ENCODE measurements at places on chromosomes 1 and 21.

DNA sequence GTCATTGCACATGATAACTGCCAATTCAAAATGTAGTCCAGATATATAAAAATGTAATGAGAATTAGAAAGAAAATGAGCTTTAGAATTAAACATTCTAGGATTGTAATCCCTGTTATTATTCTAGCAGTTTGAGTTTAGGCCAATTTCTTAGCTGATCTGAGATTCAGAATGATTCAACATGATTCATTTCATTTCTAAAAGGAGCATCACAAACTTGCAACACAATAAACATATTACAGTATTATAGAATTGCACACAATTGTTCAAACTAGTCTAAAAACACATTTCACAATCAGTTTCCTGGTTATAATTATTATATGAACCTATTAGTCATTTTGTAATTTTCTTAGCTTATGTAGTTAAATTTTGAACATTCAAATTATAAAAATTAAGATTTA is 43.3 kb upstream of the TSHB start:
- no peak for DNase-seq

DNA sequence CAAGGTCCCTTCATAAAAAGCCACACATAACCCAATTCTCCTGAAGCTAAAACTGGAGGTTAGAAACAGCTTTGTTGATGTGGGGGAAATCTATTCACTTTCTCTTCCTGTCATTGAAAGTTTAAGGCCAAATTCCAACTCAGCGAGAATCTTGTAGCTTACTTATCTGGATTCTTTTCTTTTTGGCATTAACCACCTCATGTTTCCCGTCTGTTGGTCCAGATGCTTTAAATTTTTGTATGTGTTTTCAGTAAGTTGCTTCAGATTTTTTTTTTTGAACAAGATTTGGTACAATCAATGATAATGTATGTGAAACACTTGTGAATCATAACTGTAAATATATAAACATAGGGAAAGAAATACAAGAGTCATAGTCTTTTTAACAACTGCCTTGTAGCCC is 33.7 kb upstream of the NEK7 start:
- no peak for DNase-seq

- DNase-seq: peak; percentile 40
Observed at GRCh38 chr1:29415156-29415830, 179.0 kb downstream of the PTPRU start.

DNA sequence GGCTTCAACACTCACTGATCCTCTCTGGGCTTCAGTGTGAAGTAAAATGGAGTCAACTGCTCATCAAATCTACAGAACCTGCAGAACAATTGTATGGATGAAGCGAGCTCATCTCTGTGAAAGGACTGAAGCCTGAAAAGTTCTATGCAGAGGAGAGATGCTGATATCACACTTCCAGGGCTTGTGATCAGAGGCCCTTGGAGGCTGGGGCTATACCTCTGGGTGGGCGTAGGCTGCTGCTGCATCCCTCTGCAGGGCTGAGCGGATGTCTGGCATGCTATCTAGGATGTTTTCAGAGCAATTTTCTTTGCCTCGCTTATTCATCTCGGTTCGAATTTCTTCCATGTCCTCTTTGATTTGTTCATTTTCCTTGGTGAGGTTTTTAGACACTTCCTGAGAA is 17.6 kb downstream of the OLFML2B start:
- no peak for DNase-seq

GRCh38 chr1:29858646-29859045 is 622.3 kb downstream of the PTPRU start:
- DNase-seq: no peak

DNA sequence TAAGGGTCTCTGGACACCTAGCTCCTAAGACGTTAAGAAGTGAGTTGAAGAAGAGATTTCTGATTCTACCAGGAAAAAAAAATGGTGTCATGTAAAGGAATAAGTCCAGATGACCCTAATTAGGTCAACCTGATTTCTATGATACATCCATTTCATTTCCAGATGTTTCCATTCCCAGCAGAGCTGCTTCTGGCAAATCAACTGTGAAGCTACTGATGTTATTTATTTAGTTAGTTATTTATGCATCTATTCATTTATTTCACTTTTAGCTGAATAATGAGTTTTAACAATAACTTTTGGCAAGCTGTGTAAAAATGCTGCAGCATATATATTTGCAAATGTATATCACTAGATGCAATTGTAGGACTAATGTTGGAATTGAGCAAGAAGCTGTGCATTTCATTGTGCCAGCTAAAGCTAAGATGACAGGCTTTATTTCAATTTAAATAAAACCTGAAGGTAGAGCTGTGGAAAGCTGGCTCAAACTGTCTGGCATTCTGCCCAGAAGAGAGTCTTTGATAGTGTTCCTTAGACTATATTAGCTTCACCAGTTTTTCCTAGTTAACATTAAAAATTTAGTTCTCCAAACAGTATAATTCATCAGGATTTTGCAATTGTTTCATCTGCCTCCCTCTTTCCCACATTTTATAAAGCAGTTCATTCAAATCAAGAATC is 1164.4 kb upstream of the ADGRL4 start:
- DNase-seq: no peak

DNA sequence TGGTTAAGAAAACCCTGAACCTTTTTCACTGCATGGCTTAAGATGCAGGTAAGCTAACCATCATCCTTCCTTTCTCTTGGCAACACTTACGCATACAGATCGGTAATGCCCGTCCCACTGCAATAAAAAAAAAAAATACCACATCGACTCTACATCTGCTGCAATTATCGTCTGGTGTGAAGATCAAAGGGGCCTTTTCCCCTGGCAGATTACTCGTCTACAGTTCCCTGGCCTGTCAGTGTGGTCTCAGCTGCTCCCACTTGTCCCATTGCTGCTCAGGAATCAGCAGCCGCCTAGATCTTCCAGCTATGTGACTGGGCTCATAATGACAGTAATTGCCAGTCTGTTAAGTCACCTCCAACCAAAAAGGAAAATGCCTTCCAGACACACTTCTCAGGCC is 133.1 kb downstream of the SETD4 start:
- peak; percentile 84 for DNase-seq

- DNase-seq: no peak
Observed at GRCh38 chr1:7613106-7613850, 157.8 kb upstream of the VAMP3 start.

GRCh38 chr1:193634470-193634869 is 448.1 kb upstream of the B3GALT2 start:
- DNase-seq: no peak

DNA sequence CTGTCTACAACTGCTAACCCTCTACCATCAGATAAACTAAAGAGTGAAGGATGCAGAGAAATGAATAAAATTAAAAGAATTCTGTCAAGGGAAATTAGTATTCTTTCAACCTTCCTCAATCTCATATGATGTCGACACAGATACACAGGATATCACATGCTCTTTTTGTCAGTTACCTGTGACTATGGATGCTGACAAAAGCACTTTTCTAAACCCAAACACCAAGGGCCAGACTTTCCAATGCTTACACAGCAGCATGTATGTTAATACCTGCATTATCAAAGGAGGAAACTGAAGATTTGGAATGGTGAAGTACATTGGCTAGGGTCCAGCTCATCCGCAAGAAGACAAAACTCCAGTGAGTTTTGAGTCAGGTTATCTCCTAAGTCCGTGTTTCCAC is 294.0 kb downstream of the SMYD3 start:
- no peak for DNase-seq

GRCh38 chr1:16441282-16441665 is 750 bp downstream of the NECAP2 start:
- no peak for DNase-seq

DNA sequence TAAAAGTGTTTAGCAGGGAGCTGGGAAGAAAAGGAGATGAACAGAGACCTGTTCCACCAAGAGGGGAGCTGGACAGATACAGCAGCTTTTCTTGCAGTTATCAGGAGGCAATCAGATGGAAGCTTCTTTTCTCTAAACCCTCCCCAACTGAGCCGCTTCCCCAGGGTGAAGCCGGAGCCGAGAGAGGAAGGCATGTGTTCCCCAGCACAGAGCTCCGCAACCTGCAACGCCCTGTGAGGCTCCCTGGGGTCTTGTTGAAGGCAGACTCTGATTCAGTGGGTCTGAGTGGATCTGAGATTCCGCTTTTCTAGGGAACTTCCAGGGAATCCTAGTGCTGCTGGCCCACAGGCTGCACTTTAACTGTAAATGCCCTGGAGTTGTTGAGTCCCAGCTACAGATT is 139.1 kb upstream of the COA6 start:
- no peak for DNase-seq

- DNase-seq: no peak
Observed at GRCh38 chr1:206953126-206953525, 6.9 kb upstream of the PIGR start.

DNA sequence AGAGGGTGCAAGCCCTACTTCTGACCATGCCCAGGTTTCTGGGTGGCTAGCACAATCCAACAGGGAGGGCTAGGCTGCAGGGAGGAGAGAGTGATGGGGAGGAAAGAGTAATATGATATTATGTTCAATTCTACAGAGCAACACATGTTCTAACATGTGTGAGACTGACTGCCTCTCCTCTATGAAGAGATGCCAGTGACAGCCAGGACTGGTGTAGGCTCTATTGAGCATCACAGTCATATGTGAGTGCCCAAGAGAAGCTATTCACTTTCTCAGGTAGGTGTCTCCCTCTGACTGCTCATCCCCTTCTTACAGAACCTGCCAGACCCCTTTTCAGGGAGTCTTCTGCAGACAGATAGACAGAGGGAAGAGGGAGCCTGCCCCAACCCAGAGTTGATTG is 446.1 kb downstream of the SIPA1L2 start:
- no peak for DNase-seq

DNA sequence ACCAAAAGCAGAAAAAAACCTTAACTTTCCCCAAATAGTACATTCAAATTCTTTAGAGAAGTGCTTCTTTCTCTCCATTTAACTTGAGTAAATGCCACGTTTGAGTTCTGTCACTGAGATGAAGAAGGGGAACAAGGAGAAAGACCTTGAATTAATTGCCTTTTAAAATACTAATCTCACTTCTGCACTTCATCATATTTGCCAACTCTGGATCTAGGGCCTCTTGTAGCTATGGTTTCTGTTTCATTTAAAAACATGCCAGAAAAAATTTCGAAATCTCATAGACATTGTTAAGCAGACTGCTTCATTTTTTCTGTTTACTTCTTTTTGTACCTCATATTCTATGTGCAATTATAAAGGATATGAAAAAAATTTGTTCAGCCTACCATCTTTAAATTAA is 24.6 kb downstream of the MIXL1 start:
- DNase-seq: no peak

DNA sequence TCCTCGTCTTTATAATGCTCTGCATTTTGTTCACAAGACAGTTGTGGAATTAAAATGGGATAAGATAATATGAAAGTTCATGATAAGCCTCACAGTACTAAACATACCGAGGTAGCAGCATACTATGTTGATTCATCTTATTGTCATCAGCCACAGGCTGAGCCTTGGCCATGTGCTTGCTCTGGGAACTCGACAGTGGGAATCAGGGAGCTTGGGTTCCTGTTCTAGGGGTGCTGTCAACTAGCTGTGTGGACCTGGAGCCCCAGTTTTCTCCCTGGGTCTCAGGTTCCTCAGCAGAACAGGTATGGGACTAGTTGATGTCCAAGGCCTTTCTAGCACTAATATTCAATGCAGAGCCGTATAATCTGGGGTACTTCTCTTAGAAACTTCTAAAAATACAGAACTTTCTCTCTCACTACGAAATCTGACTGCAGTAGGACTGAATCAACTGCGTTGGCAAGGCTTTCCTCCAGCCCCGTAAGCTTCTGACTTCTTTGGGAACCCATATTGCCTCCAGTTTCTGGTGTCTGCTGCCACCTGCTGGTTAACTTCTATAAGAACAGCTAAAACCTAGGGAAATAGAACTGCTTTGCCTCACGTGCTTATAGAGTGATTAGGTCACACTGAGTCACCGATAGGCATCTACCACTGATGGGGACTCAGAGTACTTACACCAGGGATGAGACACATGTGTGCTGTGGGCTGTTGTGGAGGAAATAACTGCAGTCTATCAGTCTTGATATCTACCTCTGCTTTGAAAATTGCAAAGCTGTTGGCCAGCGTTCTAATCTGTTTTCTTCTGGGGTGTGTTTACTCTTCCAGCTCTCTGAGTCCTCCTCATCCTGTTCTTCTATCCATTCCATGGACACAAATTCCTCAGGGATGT is 110.9 kb downstream of the RGL1 start:
- peak; percentile 86 for DNase-seq

- DNase-seq: no peak
Observed at GRCh38 chr1:6700853-6701436, 671 bp downstream of the DNAJC11 start.

- DNase-seq: no peak
Observed at GRCh38 chr1:169877800-169878491, 15.8 kb downstream of the SCYL3 start.

GRCh38 chr1:225544263-225544662 is 108.7 kb downstream of the ENAH start:
- no peak for DNase-seq
